ENCODE measurements at places on chromosomes 7 and 10.

GRCh38 chr7:82745820-82746219 is 302.2 kb upstream of the CACNA2D1 start:
- DNase-seq: no peak

- no peak for DNase-seq
These were observed 54.5 kb downstream of the CAV1 start for GRCh38 chr7:116579322-116579721.

- no peak for DNase-seq
These were observed 53.7 kb downstream of the GOLGA7B start for GRCh38 chr10:97903128-97904017.

DNA sequence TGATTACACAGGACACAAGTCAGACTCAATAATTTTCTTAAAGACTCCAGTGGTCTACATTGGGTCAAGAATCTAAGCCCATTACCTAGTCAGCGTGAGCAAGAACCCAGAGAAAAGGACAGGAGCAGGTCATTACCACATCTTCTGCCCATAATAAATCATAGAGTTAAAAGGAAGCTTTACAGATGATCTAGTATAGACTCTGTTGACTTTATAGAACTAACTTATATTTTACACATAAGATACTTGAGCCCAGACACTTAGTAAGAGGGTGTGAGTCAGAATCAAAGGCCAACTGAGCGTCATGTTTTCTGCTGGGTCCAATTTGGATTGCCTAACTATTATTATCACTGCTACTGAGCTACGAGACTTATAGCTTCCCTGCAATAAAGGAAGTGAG is 206.1 kb upstream of the NPSR1 start:
- peak; percentile 54 for DNase-seq

GRCh38 chr10:5678397-5679036 is 6.1 kb upstream of the TASOR2 start:
- DNase-seq: no peak

DNA sequence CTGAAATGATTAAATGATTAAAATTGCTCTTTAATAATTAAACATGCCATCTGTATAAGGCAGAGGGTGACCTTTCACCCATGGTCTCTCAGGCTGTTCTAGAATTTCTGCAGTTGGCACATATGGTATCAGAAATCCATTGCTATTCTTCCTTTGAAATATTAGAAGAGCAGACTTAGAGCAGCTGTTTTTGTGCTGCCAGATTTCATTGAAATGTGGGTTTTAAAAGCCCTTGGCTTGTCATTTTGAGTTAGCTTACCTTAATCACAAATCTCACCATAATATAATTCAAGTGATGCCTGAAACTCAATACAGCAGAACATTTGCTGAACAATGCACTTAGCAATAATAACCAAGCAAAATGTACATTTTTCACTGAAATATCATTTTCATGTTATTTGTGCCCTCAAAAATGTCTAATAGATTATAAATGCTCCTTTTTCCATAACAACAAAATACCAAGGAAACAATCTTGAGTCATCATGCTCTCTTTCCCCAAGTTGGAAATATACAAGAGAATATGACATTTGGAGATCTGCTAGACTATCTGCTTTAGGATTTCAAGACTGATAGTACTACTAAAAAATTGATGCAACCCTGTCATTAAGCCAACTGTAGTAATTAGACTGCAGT is 16.1 kb upstream of the PTTG1IP2 start:
- DNase-seq: no peak
